ENCODE measurements at places on chromosomes 16 and 17.
A peak's percentile ranks its signal among the peaks of the same experiment; 100 is the strongest.

DNA sequence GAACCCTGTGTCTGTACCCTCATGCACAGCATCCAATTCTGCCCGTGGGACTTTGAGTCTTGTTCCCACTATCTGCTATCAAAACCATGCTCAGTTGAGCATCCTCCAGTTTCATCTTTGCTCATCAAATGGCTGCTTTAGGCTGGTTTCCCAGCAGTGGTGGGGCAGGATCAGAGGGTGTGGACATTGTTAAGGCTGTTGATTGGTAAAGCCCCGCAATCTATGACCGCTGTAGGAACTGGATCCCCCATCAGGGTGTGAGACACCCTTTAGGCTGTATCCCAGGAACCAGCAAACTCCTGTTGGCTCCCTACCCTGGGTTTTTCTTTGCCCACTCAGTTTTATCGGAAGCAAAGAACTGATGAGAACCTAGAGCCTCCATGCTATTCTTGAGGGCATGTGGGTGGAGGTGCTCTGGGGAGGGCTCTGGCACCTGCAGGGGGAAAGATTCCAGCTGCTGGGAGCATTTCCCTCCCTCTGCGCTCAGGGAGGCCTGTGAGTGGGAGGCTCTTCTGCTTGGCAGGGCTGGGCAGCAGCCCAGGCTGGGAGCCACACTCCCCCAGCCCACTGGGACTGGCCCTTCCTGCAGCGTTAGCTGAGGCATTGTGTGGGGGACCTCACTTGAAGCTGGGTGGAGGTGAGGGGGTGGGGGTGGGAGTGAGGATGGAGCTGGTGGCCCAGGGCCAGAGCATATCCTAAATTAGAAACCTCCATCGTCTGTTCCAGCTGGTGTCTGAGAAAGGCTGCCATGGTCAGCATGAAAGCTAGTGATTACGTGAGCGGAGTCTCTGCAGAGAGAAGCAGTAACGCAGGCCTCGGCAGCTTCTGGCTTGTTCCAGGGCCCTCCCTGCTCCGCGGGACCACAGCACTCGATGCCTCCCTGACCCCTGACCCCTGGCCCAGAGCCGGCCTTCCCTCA is 160.6 kb downstream of the IRF8 start:
- DNase-seq: no peak

- no peak for DNase-seq
Measured at GRCh38 chr16:89371386-89371785, 119.0 kb downstream of the ANKRD11 start.

- DNase-seq: no peak
Measured at GRCh38 chr16:49287572-49287971, 5.9 kb upstream of the CBLN1 start.

DNA sequence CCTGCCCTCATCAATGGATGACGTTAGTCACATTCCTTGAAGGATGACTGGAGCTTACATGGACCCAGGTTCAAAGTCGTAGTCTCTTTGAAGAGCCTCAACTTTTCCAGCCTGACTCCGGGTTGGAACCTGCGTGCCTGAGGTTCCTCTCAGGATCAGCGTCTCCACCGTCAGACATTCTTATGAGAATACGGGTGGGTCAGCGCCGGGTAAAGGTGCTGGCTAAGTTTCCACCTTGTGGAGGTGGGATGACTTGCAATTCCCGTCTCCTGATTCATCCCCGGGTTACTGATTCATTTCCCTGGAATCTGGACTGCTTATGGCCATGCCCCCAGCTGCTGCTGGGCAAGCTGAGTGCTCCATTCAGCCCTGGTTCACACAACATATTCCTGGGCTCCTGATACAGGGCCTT is 38.9 kb upstream of the CMIP start:
- no peak for DNase-seq

GRCh38 chr16:27728691-27729090 is 178.7 kb downstream of the KATNIP start:
- DNase-seq: no peak

DNA sequence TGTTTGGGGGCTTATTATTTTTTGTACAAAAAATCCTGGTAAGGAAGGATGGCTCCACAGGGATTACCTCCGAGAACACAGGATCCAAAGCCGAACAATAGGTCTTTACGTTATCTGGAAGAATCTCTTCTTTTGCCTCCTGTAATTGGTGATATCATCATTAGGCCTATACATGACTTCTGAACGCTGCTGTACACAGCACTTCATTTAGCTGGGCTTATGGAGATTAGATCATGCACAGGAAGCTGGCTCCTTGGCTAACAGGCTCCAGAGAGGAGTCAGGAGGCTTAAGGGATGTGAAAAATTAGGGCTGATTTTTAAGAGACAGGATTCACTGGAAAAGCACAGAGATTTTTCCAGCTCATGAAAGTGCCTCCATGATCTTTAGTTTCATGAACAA is 54.7 kb downstream of the TANGO6 start:
- no peak for DNase-seq

DNA sequence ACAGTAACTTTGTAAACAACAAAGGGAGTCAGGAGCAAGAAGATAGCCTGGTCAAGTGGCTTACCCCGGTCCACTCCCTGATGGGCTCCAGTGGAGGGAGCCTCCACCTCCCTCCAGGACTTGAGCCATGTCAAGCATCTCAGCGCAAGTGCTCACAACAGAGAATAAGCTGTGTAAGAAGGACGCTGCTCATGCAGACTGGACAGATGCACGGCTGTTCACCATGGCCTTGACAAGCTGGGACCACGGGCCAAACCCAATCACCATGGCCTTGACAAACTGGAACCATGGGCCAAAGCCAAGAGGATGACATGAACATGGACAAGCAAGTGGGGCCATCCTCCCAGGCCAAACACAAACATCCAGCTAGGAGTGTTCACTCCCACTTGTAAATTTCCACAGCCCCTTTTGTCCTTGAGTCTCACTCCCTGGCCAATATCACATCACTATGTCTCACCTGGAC is 3.4 kb upstream of the PITPNM3 start:
- DNase-seq: no peak

DNA sequence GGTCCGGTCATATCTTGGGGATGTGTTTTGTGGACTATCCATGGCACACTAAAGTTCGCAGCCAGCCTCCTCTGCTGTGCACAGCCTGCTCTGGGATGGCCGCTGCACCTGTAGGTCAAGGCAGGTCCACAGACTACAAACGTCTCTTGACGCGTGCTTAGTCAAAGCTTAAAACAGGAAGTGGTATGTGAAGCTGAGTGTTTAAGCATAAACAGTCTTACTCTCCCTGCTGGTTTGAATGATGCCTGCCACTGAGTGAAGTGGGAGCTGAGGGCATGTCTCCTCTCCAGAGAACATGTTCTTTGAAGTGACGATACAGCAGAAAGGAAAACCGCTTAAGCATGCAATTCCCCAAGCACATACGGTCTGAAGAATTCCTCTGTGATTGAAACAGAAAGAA is 365.6 kb downstream of the SLC39A11 start:
- peak; percentile 9 for DNase-seq

DNA sequence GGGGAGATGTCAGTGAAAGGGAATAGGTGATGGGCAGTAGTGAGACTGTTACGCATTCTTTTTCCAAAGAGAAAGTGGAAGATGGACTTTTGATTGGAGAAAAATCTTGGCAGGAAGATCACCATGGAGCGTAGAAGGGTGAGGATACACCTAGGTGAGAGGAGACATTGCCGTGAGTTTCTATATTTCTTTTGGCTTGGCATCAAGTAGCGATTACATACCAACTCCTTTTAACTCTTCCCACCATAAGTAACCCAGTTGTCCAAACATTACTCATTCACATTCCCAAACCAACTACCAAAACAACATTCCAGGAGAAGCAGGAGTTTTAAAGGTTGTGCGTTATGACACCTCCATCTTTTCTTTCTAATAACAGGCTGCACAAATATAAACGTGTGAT is 10.7 kb upstream of the KRT28 start:
- no peak for DNase-seq

GRCh38 chr17:37737971-37738370 is 6.9 kb downstream of the HNF1B start:
- no peak for DNase-seq

GRCh38 chr17:35807371-35808144 is 1.7 kb upstream of the TAF15 start:
- no peak for DNase-seq

DNA sequence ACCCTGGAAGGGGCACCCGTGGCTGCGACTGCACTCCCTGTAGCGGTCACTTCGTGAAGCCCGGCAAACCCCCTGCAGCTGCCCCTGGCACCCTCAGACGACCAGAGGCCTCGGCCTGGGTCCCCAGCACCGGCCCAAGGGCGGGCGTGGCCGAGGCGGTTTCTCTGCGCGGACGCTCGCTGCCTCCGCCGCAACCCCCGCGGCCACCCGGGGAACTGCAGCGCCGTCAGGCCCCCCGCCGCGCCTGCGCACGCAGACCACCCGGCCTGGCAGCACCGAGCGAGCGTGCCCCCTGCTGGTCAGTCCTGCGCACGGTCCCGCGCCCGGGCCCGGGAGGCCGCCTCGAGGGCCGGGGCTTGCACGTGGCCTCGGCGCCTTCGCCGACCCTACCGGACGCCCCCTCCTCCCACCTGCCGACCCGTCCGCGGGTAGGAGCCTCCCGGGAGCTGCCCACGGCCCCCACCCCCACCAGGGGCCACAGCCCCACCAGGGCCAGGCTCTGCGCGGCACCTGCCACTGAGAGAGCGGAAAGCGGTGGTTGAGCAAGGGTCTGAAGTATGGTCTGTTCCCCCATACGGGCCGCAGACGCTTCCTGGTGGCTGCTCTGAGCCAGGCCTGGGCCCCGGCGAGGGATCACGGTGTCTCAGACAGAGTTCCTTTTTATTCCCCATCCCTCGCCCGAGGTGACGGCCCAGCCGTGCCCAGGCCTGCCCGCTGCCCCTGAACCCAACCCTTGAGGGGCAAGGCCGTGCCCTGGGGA is 11.5 kb upstream of the HS3ST6 start:
- peak; percentile 88 for DNase-seq

GRCh38 chr16:69858191-69859104 is 92.7 kb upstream of the CLEC18A start:
- no peak for DNase-seq

DNA sequence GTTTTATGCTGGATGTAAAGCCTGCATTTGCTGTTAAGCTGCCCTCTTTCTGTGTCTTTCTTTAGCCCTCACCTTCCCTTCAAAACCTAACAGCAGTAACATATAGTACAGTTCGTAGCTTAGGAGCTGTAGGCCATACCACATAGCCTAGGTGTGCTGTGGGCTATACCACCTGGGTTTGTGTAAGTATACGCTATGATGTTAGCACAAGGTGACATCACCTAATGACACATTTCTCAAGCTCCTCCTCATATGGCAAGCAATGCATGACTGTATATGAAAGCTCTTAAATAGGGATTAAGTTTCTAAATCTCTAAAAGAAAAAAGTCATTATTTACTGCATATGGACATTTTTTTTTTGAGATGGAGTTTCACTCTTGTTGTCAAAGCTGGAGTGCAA is 57.8 kb upstream of the TMEM97 start:
- no peak for DNase-seq

- peak; percentile 88 for DNase-seq
Measured at GRCh38 chr16:19696328-19696727, 21.7 kb downstream of the KNOP1 start.

GRCh38 chr17:69466905-69467667 is 52.6 kb downstream of the MAP2K6 start:
- no peak for DNase-seq

DNA sequence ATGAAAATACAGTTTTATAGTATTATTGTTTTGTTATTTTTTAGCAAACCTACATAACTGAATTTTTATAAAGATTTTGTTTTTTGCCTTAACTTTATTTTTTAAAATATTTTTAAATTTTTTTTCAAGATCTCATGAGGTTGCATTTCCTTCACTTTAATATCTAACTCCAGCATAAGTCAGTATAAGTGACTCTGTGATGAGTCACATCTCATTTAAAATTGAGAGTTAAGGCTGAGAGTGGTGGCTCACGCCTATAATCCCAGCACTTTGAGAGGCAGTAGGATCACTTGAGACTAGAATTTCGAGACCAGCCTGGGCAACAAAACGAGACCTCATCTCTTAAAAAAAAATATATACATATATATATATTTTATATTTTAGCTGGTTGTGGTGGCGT is 44.0 kb downstream of the NLK start:
- DNase-seq: no peak

GRCh38 chr17:70074956-70075355 is at the start of gene KCNJ16:
Gene KCNJ16, plus strand, starts transcription at chr17:70075225. Its CDS starts 56,863 bp downstream, at chr17:70132088.
- no peak for DNase-seq

DNA sequence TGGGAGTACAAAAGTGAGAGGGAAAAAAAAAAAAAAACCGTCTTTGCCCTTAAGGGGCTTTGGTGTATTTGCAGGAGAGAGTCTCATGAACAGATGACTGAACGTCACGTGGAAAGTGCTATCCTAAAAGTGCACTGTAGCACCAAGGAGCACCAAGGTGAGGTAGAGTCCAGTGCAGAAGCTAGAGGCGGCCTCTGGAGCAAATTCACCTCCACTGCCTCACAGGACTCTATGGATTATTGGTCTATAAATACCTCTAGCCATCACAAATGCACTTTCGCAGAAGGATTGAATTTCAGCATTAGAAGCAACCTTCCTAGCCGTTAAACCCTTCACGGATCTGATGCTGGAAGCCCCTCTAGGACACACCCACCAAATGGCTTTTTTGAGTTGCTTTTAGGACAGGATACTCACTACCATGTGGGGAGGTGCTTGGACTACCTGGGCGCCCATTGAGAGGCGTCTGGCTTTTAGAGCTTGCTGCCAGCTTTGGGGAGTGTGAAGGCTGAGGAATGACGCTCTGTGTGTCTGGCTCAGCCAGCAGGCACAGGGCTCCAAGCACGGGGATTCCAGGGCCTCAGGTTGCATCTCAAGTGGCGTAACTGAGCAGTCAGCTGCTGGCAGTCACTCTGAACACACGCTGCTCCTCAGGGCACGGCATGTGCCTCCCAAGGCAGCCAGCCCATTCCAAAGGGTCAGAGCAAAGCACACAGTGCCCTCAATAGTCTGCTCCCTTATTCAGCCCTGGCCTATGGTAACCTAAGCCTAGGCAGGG is 52.7 kb downstream of the CDRT4 start:
- DNase-seq: no peak

- DNase-seq: peak; percentile 60
Measured at GRCh38 chr16:31352376-31353115, 2.4 kb upstream of the ITGAX start.

- DNase-seq: no peak
Measured at GRCh38 chr16:86321491-86321890, 188.8 kb upstream of the FOXF1 start.

DNA sequence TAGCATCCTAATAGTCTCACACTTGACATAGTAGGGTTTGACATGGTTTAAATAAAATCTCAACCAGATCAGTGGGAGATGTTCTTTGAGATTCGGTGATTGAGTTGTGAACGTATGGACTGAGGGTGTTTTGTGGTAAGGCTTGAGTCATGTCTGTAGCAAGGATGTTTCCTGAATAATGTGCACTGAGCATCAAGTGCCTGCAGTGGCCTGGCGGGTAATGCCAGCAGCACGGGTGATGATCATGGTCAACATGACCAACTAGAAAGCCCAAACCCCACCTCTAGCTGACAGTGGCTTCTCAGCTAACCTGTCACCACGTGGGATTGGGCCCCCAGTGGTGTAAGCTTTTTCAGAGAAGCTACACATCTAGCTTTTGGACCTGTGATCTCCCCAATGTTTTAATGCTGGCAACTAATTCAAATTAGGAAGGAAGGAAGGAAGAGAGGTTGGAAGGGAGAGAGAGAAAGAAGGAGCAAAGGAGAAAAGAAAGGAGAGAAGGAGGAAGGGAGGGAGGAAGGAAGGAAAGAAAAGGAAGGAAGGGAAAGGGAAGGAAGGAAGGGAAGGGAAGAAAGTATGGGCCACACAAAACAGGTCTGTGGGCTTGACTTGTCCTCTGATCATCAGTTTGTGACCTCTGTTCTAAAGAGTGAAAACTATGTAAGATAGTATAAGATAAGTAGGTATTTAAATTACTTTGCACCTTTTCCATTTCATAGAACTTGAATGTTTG is 55.4 kb downstream of the WWOX start:
- no peak for DNase-seq

Data from CD4-positive, alpha-beta T cell treated with Interferon alpha-2 for 1 hour (primary cell).